AG04450 (cell line): ENCODE measurements at places on chromosomes 7 and 10.

DNA sequence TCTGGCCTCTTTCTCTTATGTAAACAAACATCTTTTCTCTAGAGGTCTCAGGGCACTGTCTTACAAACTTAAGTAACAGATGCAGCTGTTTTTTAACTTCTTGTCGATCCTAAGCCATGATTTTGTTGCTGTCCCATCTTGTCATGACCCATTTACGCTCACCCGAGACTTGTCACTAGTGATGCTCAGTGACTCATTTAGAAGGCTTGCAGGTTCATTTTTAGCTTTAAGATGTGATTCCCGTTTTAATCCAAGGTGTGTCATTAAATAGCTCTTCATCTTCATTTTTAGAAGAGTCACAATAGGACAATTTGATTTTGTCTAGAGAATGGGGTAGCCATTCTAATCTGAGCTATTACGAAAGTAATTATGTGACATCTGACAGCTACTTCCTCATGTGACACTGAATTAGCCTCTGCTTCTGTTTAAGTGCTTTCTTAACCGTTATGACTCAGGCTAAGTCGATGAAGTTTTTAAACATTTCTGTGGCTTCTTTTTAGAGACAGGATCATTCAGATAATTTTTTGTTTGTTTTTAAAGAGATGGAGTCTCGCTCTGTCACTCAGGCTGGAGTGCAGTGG, 42.7 kb downstream of the SPDYE5 start:
- peak; percentile 29 for DNase-seq

DNA sequence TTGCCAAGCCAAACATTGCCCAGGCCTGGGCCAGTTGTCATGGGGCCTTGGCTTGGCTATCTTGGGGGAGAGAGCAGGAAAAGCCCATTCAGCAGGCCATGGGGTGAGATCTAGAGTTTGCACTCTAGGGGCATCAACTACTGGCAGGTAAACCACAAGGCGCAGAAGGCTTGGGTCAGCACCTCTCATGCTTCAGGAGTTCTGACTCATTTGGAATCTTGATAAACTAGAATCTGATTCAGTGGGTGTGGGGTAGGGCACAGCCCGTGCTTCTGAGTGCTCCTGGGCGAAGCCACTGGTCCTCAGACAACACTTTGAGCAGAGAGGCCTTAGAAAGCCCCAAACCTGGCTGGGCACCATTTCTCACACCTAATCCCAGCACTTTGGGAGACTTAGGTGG, 81.1 kb downstream of the RGS10 start:
- no peak for DNase-seq

DNA sequence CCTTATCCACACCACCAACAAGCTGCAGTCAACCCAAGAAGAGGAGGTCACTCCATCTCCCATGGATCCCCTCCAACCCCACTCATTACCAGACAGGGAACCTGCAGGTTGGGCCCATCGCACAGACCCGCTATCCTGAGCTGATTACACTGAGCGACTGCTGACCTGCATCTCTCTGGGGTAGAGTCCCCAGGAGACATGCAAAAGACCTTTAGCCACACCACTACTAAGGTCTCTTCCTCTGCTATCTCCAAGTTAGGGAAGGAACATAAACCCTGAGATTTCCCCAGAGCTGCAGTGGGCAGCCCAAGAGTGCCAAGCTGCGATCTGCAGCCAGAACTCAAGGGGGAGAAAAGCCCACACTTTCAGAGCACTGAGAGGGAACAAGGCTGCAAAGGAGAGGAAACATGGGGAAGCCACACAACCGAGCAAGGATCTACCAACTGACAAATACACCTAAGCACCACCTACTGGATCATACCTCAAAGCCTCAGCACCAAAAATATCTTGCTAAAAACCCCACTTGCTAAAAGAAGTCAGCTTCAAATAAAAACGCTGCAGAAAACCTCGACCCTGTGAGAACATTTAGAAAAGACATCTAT, 298.2 kb downstream of the SORCS1 start:
- DNase-seq = no peak

DNA sequence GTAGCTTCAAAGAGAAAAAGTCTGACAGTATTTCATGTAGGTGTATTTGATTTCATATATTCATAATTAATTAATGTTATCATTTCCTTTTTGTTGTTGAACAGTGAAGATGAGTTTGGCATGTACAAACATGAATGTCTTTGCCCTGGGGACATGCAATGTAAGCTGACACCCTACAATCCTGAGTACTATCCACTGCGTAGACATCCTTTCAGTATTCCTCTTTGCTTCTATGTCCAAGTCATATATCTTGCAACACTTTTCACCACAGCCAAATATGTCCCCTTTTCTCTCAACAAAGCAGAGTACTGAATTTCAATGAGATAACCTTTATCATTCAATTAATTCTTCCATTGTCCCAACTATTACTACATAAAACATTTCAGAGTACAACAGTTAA, 93.6 kb downstream of the GPR37 start:
- DNase-seq = no peak

DNA sequence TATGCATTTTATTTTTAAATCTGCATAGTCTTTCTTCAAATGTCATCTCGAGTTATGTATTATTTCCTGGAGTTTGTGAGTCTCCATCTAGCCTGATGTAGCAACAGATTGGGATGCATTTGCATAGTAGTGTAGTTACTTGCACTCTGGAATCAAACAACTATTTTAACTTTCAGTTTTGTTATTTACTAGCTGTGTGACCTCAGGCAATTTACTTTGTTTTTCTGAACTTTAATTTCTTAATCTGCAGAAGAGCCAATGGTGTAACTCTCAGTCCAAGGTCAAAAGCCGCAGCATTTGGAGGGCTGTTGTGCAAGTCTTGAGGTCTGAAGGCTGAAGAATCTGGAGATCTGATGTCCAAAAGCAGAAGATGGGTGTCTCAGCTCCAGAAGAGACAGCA, 175.8 kb upstream of the SORCS1 start:
- DNase-seq = no peak

- no peak for DNase-seq
These were observed 20.3 kb upstream of the PANK1 start for GRCh38 chr10:89665302-89665701.

DNA sequence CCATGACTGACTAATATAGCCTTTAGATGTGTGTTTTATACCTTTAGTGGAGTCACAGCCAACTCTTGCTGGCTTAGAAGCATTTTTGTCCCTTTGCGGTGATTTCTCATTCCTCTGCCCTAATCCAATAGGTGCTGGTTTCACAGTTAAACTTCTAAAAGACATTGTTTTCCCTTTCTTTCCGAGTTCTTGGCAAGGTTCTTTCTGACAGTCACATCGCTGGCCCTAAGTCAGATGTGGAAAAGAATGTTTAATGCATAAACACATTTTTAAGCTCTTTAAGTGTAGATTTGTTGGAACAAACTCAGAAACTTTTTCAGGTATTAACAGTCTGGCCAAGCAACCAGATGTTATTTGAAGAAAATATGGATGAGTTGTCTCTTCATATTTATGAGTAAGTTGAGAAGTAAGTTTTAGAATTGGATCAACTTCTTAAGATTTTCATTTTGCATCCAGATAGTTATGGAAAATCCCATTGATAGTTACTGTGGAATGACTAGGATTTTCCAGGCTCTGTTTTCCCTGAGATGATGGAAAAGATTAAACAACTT, 4.1 kb downstream of the EPDR1 start:
- no peak for DNase-seq

GRCh38 chr10:104016661-104017060, 49.7 kb downstream of the SLK start:
- DNase-seq = no peak

GRCh38 chr10:91551856-91552255, 81.0 kb downstream of the PPP1R3C start:
- peak; percentile 34 for DNase-seq

- DNase-seq = no peak
These were observed 110.4 kb downstream of the COL28A1 start for GRCh38 chr7:7425321-7425720.

DNA sequence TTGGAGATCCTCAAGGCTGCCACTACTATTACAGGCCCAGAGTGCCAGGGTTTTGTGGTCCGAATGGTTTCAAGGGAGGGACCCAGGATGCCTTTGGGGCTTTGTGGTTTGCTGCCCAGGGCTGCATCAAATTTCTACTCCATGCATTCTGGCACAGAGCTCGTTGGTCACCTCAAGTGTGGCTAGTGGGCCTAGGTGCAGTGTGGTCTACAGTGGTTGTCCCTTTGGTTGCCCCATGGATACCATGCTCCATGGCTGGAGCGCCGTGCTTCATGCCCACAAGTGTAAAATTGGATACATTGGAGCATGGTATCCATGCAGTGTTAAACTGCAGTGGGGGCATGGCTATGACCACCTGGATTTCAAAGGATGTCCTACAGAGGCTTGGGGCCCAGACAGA, 5.4 kb upstream of the PRF1 start:
- DNase-seq = no peak

DNA sequence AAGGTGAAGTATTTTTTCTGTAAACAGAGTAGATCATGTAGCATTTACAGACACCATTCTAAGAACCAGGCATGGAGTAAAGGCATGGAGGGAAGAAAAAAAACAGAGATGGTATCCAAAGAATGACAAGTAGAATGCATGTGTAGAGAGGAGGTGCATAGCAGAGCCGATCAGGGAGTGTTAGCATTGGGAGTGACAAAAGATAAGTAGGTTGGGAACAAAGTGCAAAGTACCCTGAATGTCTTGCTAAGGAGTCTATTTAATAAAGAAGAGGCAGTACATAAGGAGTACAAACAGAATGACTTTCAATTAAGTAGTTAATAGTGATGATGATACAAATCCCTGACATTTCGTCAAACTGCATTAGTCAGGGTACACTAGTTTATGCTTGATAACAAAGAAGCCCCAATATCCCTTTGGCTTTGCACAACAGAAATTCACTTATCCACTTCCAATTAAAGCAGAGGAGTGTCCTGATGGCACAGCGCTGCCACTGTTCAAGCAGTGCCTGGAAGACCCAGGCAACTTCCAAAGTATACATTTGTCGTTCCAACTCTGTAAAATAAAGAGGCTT, 371.5 kb downstream of the TNS3 start:
- no peak for DNase-seq

GRCh38 chr10:23422003-23422411, 16.9 kb upstream of the OTUD1 start:
- no peak for DNase-seq

GRCh38 chr7:80932536-80932935, 13.7 kb upstream of the SEMA3C start:
- no peak for DNase-seq

DNA sequence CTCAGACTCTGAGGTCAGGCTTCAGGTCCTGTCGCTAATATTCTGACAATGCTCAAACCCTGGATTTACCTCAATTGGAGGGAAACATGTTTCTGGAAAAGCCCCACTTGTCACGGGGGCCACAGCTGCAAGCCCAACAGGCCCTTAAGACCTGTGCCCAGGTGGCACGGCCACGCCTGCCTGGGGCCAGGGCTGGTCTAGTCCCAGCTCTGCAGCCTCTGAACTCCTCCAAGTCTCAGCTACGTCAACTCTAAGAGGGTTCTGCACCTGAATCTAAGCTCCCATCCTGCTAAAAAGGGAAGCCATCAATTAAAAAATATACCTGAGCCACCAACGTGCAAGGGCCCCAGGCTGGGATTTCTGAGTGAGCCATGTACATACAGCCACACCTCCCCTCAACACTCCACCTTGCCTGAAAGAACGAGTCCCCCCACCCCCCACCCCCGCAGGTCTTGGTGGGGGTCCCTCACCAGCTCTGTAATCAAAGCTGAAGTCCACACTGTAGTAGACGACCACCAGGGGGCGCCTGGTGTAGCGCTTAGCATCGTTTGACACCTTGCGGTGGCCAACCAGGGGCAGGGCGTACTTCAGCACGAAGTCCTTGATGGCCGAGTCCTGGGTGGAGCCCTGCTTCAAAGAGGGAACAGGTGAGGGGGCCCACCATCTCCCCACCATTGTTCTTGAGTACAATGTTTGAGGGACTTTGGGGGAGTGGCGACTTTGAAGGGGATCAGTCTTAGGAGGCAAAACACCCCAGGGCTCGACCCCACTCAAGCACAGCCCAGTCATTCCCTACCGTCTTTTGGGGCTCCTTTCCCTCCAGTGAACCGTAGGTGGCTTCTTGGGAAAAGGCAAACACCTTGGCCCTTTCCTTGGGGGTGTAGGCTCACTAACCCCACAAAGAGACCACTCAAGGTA, 22.6 kb downstream of the PDIA4 start:
- DNase-seq = no peak

GRCh38 chr10:123212063-123212462, 57.9 kb downstream of the BUB3 start:
- DNase-seq = no peak

DNA sequence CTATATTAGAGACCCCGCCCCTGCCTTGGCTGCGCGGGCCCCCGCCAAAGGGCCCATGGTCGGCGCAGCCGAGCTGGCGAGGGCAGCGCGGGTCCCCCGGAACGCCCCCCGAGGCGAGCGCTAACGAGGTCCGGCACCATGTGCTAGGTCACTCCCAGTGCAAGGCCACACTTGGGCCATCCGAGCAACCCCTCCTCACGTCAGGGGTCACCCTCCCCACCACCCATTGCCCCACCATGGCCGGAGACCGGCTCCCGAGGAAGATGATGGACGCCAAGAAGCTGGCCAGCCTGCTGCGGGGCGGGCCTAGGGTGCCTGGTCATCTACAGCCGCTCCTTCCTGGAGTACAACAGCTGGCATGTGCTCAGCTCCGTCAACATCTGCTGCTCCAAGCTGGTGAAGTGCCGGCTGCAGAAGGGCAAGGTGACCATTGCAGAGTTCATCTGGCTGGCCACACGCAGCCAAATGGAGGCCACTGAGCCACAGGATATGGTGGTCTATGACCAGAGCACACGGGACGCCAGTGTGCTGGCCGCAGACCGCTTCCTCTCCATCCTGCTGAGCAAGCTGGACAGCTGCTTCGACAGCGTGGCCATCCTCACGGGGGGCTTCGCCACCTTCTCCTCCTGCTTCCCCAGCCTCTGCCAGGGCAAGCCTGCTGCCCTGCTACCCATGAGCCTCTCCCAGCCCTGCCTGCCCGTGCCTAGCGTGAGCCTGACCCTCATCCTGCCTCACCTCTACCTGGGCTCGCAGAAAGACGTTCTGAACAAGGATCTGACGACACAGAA, 12.4 kb upstream of the SEC24C start:
- DNase-seq = no peak

DNA sequence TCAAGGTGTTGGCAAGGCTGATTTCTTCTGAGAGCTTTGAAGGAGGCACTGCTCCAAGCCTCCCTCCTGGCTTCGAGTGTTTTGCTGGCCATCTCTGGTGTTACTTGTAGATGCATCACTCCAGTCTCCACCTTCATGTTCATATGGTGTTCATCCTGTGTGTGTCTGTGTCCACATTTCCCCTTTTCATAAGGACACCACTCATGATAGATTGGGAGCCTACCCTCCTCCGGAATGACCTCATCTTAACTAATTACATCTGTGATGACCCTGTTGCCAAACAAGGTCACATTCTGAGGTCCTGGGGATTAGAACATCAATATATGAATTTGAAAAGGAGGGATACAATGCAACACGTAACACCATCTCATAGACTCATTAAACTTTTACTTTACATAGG, 119.0 kb downstream of the CREB5 start:
- DNase-seq = no peak

GRCh38 chr10:5956146-5956936, 21.0 kb downstream of the IL15RA start:
- DNase-seq = no peak
